ENCODE measurements at places on chromosomes 11 and 22. TPM values are rescaled to one million over a fixed set of nuclear protein-coding genes. Genes with fewer than 3 reads are reported as not detected.

Gene ABCC8
- total RNA-seq = not detected

DNA sequence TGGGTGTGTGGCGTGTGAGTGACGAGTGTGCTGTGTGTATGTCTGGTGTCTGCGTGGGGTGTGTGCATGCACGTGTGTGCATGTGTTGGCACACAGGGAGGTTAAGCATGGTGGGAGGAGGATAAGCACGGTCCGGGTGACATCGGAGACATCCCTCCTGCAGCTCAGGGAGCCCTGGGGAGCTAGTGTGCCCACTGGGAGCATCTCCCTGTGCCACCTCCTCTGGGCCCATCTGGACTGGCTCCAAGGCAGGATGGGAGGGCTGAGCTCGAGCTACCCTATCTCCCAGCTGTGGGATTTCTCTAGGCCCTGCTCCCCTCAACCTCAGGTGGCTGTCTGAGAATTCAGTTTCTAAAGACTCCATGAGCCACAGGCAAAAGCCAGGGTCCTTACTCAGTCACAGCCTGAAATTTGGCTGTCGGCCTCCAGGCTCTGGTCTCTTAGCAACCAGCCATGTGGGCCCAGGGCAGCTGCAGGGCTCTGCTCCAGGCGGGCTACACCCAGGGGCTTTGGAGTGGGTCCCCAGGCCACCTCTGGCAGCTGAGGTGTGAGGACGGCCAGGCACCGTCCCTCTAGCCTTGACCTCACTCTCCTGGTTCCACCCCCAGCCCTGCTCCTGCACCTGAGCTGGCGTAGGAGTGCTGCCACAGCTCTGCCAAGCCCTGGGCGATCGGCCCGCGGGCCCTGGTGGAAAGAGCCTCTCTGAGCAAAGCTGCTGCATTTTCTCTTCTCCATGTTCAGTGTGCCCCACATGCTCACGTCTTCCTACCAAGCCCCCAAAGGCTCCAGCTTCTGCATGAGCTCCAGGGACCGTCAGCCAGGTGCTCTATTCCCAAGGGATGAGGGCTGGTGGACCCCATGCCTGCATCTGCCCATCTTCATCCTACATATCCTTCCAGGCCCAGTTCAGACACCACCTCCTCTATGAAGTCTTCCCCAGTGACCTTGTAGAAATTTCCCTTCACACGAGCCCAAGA is 39.7 kb downstream of the RTL6 start:
- H3K36me3 ChIP-seq = no peaks in the 10 kb centered on the region
- no peak for DNase-seq
- H3K4me1 ChIP-seq = no peaks in the 10 kb centered on the region
- H3K4me3 ChIP-seq = no peak overlapping the region

GRCh38 chr11:45079943-45080719 is 66.3 kb upstream of the PRDM11 start:
- H3K36me3 ChIP-seq = no peaks in the 10 kb centered on the region
- no peak overlapping the region for H3K27ac ChIP-seq
- no peak overlapping the region for H3K4me3 ChIP-seq
- no peak for DNase-seq
- no peaks in the 10 kb centered on the region for H3K27me3 ChIP-seq

Gene PRRG4
- total RNA-seq = not detected

Gene PARVG
- 0.27 TPM for total RNA-seq

Gene FGF3
- not detected for total RNA-seq

DNA sequence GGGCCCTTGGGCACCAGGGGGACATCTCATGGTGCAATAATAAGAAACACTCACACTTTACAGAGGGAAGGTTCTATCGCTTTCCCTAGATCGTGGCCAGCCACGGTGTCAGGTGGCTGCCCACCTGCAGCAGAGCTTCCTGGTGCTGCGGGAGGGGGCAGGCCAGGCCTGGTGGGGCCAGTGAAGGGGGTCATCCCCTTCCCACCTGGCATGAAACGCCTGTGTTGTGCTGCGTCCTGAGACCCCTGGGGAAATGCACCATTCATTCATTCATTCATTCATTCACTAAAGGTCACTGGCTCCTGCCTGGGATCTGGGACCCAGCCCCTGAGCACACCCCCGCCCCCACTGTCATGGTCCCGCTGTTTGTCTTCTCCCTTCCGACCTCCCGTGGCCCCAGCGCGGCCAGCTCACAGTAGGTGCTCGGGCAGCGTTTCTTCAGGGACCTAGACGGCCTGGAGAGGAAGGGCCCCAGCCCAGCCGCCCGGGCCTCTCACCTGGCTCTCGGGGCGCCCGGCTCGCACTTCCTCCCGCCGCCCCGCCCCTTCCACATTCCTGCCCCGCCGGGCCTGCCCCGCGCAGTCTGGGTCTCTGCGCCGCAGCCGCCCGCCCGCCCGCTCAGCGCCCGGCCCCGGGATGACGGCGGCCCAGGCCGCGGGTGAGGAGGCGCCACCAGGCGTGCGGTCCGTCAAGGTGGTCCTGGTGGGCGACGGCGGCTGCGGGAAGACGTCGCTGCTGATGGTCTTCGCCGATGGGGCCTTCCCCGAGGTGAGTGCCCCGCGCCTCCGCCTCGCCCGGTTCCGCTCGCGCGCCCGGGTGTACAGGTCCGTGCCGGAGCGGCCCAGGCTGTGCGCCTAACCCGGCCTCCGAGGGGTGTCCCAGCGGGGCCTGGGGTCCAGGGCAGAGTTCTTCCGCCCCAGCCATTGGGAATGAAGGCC is at the start of gene RHOD:
TSS of gene RHOD (plus strand) at position 581 of the 938 bp plus-strand sequence. CDS start at position 637, 56 bp downstream.
- DNase-seq = no peak
- H3K4me1 ChIP-seq = peaks cover 31% of the 10 kb centered on the region
- H3K27me3 ChIP-seq = no peaks in the 10 kb centered on the region
- H3K36me3 ChIP-seq = no peaks in the 10 kb centered on the region

GRCh38 chr11:24819863-24820434 is 323.1 kb downstream of the LUZP2 start:
- H3K4me3 ChIP-seq = no peak overlapping the region
- peaks cover 4% of the 10 kb centered on the region for H3K4me1 ChIP-seq
- no peaks in the 10 kb centered on the region for H3K36me3 ChIP-seq
- DNase-seq = no peak
- H3K27me3 ChIP-seq = no peaks in the 10 kb centered on the region

DNA sequence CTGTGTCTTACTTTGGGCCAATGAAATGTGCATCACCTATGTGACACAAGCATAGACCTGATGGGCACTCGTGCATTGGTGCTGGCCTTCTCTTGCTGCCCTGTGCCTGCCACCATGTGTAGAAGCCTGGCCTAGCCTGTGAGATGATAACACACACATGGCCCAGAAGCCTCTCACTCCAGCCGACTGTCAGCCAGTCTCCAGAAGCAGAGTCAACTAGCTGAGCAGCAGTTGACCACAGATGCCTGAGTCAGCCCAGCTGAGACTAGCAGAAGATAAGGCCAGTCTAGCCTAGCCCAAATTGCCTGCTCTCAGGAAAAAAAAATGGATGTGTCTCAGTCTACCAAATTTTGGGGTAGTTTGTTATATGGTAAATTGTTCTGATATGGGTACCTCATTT is 46.2 kb downstream of the CSNK2A3 start:
- DNase-seq = no peak
- no peak overlapping the region for H3K27ac ChIP-seq
- no peaks in the 10 kb centered on the region for H3K4me1 ChIP-seq
- H3K27me3 ChIP-seq = no peaks in the 10 kb centered on the region
- H3K36me3 ChIP-seq = peaks cover 27% of the 10 kb centered on the region

Gene FAM83F
- 0.22 TPM for total RNA-seq

GRCh38 chr11:121486054-121486453 is 33.3 kb upstream of the SORL1-AS1 start:
- peaks cover 9% of the 10 kb centered on the region for H3K4me1 ChIP-seq
- DNase-seq = no peak
- H3K36me3 ChIP-seq = peaks cover 3% of the 10 kb centered on the region
- H3K27me3 ChIP-seq = peaks cover 5% of the 10 kb centered on the region
- H3K27ac ChIP-seq = no peak overlapping the region
- H3K4me3 ChIP-seq = no peak overlapping the region

GRCh38 chr11:131145791-131146190 is 224.6 kb upstream of the NTM start:
- no peaks in the 10 kb centered on the region for H3K36me3 ChIP-seq
- H3K4me3 ChIP-seq = no peak overlapping the region
- H3K4me1 ChIP-seq = no peaks in the 10 kb centered on the region
- no peak overlapping the region for H3K27ac ChIP-seq
- H3K27me3 ChIP-seq = no peaks in the 10 kb centered on the region

- H3K36me3 ChIP-seq = no peaks in the 10 kb centered on the region
- H3K27ac ChIP-seq = no peak overlapping the region
- DNase-seq = no peak
- H3K4me3 ChIP-seq = no peak overlapping the region
Measured at GRCh38 chr11:97516688-97517087, 1126.9 kb downstream of the JRKL start.

DNA sequence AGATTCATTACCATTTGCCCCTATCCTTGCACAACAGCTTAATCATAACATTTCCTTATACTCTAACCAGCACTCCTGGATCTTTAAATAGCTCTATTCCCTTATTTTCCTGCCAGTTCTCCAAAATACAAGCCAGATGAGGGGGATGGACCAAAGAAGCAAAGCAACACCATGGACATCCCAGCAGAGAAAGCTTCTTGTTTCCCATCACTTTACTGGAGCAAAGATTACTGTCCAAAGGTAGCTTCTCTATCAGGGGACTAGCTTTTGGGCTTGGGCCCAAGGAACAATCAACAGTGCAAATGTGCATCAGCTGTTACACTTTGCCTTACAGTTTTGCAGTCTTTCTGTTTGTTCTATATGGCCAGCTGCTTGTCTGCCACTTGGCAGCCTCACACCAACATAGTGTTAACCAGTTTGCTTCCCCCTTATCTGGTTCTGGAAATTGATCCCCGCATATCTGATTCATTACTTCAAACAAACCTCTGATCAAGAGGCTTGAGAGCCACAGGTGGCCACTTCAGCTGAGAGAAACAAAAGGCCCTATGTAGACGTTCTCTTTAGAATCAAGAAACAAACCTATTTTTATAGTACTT is 814.3 kb downstream of the METTL15 start:
- H3K27me3 ChIP-seq = peaks cover 1% of the 10 kb centered on the region
- no peak overlapping the region for H3K4me3 ChIP-seq
- H3K36me3 ChIP-seq = no peaks in the 10 kb centered on the region
- H3K27ac ChIP-seq = no peak overlapping the region

Gene IPO7
- 114 TPM for total RNA-seq

GRCh38 chr11:1896468-1896867 is 4.8 kb upstream of the PRR33 start:
- H3K4me3 ChIP-seq = no peak overlapping the region
- H3K36me3 ChIP-seq = no peaks in the 10 kb centered on the region
- H3K27me3 ChIP-seq = peaks cover 16% of the 10 kb centered on the region
- DNase-seq = peak; percentile 4

- no peak overlapping the region for H3K4me3 ChIP-seq
- H3K27ac ChIP-seq = no peak overlapping the region
- H3K27me3 ChIP-seq = peaks cover 21% of the 10 kb centered on the region
- peak; percentile 70 for DNase-seq
- no peaks in the 10 kb centered on the region for H3K36me3 ChIP-seq
Measured at GRCh38 chr11:70769106-70769505, 370.8 kb downstream of the CTTN start.

GRCh38 chr11:55345306-55345705 is 2.3 kb downstream of the OR4A16 start:
- H3K4me3 ChIP-seq = no peak overlapping the region
- no peak for DNase-seq
- H3K36me3 ChIP-seq = no peaks in the 10 kb centered on the region
- no peak overlapping the region for H3K27ac ChIP-seq
- no peaks in the 10 kb centered on the region for H3K4me1 ChIP-seq

GRCh38 chr22:38718414-38718813 is 12.7 kb downstream of the GTPBP1 start:
- H3K27ac ChIP-seq = peak overlapping the region; percentile 92
- no peaks in the 10 kb centered on the region for H3K27me3 ChIP-seq
- H3K4me3 ChIP-seq = no peak overlapping the region
- peaks cover 63% of the 10 kb centered on the region for H3K4me1 ChIP-seq
- DNase-seq = no peak
